NCI-H2081 (cell line): ENCODE measurements at places on chromosomes 7 and 10.

DNA sequence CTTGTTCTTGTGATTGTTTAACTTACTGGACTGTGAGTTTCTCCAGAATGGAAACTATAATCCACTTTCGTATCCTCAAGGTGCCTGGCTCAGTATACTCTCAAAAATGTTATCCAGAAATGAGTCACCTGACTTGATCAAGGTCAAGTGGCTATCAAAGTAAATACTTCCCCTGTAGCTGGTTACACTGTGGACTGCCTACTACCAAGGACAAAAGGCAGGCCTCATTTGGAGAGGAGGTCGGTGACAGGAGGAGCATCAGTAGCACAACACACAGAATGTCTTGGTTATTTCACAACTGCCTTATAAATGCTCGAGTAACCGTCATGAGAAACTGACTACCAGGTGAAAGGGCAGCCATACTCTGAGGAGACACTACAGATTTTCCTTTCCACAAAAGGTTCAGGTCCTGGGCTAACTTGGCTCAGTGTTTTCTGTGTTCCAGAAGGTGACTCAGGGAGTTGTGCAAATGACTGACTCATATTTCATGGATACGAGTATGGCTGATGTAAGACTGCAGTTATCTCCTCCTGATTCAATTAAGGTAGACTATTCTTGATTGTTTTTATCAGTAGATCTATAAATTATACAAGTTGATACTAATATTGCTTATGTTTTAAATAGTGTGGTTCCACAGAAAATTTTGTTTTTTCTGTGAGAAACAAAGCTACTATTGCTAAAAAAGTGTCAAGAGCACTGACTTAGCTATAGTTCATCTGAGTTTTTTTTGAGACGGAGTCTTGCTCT, 4.2 kb upstream of the CCNY start:
- DNase-seq: no peak

DNA sequence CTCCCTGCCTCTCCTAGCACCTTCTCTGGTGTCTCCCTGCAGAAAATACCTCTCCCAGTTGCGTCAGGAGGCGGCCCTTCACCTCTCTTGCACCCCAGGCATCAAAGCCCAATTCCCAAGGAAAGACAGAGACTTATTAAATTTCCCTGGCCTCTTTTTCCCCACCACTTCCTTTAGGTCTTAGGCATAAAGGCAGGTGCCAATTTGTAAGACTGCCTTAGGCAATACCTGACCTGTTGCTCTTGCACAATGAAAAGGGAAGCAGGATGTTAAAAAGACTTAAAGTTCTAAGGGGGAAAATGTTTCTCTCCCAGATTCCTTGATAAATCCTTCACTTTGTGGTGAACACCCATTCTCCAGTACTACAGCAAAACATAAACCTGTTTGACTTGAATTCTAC, 186.7 kb downstream of the SLC25A13 start:
- no peak for DNase-seq

GRCh38 chr10:71647526-71648253, 71.9 kb downstream of the C10orf105 start:
- no peak for DNase-seq

GRCh38 chr10:74510594-74510993, 315.8 kb upstream of the KAT6B start:
- DNase-seq: no peak

GRCh38 chr7:150421831-150422230, 28.6 kb upstream of the GIMAP8 start:
- no peak for DNase-seq

GRCh38 chr7:74344132-74344496, 54.9 kb downstream of the CLIP2 start:
- DNase-seq: no peak

DNA sequence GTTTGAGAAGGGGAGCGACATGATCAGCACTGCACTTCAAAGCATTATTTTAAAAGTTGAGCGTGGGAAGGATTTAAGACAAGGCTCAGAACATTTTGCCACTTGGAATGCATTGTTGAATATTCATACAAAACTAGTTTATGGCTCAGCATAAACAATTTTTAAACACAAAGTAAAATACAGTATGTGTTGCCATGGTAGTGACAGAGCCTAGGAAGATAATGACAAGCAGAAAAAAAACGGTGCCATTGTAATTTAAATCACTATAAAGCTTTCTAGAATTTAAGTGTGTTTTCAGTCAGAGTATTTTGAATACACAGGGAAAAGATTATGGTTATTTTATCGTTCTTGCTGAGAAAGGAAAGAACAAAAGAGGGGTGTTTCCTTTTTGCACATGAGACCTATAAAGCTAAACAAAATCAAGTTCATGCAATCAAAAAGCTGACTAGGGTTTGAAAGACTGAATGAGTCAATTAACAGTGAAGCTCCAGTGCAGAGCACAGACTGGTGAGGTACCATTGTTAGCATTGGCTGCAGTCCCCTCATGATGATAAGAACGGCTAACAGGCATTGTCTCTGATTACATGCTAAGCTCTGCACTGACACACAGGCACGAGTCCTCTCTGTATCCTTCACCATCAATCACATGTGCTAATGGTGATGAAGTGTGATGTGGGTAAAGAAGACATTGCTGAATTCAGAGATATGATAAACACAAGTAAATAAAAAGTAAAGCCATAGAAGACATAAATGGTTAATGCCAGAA, 181.9 kb upstream of the VSTM2A start:
- no peak for DNase-seq

DNA sequence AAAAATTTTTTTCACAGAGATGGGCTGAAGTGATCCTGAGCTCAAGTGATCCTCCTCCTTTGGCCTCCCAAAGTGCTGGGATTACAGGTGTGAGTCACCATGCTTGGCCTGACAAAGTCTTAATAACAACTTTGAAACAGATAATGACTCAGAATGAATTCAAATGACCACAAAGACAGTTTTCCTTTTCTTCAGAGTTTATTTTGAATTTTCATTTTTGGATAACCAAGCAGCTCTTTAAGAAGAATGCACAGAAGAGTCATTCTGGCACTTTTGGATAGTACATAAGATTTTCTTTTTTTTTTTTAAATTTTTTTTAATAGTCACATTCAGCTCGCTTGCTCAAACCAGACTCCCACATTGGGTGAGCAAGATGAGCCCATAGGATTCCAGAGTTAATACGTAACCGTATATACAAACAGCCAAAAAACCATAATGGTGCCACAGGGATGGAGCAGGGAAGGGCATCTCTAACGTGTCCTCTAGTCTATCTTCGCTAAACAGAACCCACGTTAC, 43.0 kb upstream of the NMT2 start:
- DNase-seq: no peak

DNA sequence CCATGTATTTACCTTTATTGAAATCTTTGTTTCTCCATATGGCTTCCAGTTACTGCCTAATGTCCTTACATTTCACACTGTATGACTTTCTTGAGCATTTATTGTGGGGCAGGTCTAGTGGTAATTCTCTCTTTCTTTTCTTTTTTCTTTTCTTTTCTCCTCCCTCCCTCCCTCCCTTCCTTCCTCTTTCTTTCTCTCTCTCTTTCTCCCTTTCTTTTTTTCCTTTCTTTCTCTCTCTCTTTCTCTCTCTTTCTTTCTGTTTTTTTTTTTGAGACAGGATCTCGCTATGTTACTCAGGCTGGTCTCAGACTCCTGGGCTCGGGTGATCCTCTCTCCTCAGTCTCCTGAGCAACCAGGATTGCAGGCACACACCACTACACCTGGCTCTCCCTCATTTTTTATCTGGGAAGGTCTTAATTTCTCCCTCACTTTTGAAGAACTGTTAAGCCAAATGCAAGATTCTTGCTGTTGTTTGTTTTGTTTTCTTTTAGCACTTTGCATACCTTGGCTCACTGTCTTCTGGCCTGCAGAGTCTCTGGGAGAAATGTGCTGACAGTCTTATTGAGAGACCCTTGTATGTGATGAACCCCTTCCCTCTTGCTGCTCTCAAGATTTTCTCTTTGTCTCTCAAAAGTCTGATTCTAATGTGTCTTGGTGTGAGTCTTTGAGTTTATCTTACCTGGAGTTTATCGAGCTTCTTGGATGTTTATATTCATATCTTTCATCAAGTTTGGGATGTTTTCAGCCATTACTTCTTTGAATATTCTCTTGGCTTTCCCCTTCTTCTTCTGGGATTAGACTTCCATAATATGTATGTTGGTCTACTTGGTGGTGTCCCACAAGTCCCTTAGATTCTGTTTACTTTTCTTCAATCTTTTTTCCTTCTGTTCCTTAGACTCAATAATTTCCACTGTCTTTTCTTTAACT, 79.0 kb upstream of the CCNY start:
- DNase-seq: no peak

DNA sequence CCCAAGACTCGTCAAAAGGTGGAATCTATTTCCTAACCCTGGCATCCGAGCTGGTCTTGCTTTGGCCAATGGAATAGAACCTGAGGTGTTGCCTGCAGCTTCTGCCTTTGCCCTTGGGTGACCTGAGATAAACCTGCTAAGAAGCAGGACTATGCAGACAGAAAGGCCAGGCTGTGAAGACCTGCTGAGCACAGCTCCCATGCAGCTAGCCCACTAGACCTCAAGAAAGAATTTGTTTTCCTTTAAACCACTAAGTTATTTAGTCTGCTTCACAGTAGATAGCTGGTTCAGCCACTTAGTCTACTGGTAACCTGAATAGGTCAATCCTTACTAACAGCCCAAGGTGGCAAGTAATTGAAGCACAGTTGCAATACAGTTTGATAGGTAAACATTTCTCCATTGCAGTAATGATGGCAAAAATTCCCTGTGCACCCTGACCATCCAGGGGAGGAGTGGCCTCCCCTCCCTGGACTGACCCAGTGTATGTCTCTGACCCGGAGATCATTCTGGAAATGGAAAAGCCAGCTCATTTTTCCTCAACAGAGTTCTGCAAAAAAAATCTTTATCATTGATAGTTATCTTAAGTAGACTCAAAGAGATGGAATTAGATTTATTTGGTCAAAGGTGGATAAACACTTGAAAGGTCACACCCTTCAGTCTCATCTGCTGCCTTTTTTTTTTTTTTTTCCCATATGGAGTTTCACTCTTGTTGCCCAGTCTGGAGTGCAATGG, 20.0 kb downstream of the TNS3 start:
- no peak for DNase-seq

GRCh38 chr7:44367475-44368043, 42.2 kb upstream of the CAMK2B start:
- no peak for DNase-seq

DNA sequence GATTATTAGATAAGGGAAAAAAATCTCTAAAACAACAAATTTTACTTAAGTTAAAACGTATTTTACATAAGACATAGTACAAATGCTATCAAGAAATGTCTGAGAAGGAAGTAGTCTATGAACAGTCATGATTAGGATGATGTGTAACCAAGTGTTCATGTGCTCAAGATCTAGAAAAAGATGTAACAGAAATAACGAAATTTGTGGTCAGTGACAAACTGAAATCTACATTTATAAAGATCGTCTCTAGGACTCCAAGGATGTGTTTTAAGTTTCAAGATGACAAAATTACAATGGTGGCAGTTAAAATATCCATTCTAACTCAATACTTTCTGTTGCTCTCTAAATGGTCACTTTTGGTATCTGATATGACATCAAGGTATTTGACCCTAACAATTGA, 17.2 kb downstream of the PPP3CB start:
- no peak for DNase-seq
